ENCODE measurements at places on chromosomes 4 and X.

GRCh38 chr4:147090486-147090885 lies 144.8 kb upstream of the TTC29 start:
- DNase-seq = no peak

DNA sequence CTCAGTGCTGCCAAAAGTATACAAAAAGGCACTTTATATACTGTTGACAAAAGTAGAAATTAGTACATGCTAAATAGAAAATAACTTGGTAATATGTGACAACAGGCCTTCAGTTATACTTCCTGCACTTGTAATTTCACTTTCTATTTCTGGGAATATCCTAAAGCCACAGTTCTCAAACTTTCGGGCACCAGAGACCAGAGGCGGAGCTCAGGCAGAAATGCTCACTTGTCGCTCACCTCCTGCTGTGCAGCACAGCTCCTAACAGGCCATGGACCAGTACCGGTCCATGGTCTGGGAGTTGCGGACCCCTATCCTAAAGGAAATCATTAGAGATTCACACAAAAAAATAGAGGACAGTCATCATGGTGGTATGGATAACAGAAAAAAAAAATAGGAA lies 25.7 kb downstream of the ACSL4 start:
- no peak for DNase-seq

- DNase-seq = no peak
Observed at GRCh38 chrX:104564921-104565703, 887 bp upstream of the IL1RAPL2 start.

GRCh38 chrX:17669891-17670290 lies 67.4 kb upstream of the SCML1 start:
- no peak for DNase-seq

- no peak for DNase-seq
Observed at GRCh38 chr4:88816360-88816759, 118.7 kb upstream of the NAP1L5 start.

DNA sequence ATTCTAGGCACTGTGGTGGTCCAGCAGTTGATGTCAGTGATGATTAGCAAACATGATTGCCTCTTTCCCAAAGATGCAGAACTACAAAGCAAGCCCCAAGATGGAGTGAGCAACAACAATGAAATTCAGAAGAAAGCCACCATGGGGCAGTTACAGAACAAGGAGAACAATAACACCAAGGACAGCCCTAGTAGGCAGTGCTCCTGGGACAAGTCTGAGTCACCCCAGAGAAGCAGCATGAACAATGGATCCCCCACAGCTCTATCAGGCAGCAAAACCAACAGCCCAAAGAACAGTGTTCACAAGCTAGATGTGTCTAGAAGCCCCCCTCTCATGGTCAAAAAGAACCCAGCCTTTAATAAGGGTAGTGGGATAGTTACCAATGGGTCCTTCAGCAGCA lies 365.3 kb downstream of the MAPK10 start:
- no peak for DNase-seq

DNA sequence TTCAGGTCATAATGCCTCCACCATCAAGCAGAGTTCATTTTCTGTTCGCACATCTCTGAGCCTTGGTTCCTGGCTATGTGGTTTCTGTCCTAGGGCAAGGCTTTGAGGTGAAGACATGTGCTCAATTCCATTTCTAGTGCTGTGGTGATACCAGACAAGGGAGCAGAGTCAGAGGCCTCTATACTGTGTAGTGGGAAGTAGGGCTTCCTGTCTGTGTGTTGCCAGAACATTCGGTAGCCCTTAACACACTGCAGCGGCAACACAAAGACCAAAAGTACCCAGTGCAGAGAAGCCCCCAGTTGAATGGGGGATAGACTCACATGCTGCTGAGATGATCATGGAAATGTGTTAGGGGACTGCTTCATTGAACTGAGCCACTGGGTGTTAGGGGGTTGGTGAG lies 56.4 kb downstream of the STARD8 start:
- no peak for DNase-seq

DNA sequence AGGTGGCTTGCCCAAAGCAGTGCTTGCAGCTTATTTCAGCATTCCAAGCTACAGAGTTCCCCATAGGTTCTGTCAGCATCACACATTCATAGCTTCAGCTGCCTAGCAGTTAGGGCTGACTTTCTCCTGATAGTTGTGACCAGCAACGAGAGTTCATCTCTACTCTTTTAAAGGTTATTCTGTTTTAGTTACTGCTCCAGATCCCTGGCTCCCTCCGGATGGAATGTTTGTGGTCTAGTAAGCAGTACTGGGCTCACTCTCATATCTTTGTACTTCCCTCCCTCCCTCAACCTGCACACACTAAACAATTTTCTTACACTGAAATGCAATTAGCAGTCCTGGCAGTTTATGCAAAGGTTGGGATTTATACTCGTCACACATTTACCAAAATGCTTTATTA lies 43.9 kb downstream of the PTTG2 start:
- DNase-seq = no peak

- peak; percentile 6 for DNase-seq
Observed at GRCh38 chr4:85084371-85085094, 118.0 kb upstream of the WDFY3 start.

DNA sequence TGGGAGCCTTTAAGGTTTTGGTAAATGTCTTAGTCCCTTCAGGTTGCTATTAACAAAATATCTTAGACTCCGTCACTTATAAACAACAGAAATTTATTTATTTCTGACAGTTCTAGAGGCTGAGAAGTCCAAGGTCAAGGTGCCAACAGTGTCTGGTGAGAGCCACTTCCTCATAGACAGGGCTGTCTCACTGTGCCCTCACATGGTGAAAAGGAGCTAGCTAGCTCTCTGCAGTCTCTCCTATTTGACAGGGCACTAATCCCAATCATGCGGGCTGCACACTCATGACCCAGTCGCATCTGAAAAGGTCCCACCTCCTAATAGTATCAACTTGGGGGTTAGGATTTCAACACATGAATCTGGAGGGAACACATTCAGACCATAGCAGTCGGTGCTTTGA lies 63.4 kb upstream of the KLF3 start:
- DNase-seq = no peak

- DNase-seq = no peak
Observed at GRCh38 chr4:29536745-29537144, 1183.4 kb upstream of the PCDH7 start.

DNA sequence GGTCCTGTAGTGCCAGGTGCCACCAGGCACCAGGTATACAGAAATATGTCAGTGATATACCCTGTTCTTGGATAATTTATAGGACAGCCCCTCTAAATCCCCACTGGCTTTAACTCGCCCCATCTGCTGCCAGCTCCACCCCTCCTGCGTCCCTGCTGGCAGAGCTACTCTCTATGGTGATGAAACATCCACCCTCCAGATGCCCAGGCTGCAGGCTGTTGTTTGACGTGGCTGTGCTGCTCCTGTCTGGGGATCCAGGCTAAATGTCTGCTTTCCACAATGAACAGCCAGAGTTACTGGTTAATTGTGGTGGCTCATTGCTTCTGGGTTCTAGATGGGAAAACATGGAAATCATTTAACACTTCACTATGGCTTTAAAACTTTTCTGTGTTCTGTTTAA lies 12.9 kb downstream of the NHSL2 start:
- no peak for DNase-seq

DNA sequence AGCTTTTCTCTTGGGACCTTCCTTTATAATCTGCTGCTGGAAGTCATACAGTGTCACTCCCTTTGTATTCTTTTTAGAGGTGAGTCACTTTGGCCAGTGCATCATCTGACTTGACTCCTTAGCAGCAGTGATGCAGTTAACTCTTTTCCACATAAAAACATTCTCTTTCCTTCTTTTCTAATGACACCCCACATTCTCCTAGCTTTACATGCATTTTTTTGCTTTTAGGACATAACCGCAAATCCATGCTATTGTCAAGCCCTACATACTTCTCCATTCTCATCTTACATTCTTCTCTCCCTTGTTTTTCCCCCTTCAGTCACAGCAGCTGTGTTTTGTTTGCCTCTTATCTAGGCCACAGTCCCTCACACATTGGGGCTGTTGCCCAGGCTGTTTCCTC lies 55.1 kb downstream of the ZNF330 start:
- no peak for DNase-seq

GRCh38 chr4:101871962-101872676 lies 81.6 kb downstream of the BANK1 start:
- no peak for DNase-seq

DNA sequence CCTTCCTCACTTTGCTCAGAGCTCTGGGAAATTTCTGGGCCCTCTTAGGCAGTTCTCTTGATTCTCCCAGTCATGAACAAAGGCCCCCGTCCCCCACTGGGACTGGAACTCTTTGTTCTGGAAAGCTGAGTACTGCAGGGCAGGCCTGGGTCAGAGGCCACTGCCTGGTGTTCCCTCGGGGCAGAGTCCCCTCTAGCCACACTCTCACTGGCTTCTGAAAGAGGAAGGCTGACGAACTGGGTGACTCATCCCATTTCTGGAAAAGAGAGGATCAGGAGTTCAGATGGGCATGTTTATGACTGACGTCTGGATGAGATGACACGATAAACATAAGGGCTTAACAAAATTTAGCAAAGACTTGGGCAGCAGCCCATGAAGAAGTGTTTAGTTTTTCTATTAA lies 47.7 kb downstream of the DDX3X start:
- DNase-seq = no peak

DNA sequence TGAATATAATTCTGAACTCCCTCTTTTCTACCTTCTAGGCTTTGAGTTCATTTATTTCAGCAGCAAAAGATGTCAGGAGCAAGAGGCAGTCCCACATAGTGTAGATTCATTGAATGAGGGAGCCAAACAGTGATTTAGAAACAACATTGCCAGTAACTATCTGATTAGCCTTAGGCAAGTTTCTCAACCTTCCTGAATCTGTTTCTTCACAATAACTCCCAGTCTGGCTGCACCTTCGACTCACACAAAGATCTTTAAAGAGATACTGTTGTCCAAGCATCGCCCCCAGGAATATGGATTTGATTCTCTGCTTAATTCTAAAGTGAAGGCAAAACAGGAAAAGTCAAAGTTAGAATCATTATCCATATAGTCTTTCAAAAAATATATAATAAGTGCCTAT lies 1026.2 kb downstream of the DMD start:
- no peak for DNase-seq

DNA sequence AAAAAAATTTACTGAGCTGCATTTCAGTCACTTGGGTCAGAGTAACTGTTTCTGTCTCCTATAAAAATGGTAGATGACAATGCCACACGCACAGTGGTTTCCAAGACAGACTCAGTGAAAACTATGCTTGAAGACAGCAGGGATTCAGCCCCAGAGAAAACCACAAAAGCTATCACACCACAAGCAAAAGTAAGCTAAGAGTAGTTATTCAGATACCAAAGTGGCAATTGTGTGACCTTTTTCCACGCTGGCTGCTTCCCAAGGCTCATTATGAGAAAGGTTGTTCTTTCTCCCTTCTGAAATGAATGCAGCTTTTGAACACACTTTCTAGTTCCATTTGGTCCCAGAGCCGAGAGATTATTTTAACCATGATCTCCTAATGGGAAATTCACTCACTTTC lies 46.4 kb upstream of the GPM6B start:
- no peak for DNase-seq

DNA sequence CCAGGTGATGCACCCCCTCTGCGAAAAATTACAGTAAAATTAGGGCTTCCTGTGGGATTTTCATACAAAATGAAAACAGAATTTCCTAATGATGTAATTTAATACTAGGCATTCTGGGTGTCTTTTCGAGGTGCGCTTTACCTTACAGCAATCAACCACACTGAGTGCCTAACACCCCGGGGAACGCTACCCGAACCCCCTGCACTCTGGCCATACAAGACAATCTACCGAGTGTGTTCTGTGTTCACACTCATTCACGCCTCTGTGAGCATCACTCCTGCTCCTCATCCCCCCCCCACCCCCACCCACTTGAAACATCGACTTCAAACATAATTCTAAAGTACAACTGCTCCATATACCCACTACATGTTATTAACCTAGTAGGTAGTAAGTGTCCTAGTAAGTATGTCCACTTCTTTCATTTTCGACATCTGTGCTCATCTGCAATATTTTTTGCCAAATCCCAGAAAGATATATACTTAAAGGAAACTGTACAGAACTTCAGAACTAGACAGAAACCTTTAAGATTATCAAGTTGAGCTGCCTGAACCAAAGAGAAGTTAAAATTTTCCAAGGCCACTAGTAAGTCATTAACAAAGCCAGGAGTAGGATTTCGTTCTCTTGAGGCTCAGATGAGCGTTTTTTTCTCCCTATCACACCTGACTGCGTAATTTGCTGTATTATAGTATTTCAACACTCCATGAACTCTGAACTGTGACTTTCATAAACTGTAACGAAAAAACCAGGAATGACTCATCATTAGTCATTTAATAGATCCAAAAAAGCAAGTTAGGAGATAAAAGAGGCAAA lies 80.0 kb downstream of the FAT1 start:
- DNase-seq = no peak

- DNase-seq = no peak
Observed at GRCh38 chr4:52477191-52477780, 181.8 kb downstream of the USP46 start.

DNA sequence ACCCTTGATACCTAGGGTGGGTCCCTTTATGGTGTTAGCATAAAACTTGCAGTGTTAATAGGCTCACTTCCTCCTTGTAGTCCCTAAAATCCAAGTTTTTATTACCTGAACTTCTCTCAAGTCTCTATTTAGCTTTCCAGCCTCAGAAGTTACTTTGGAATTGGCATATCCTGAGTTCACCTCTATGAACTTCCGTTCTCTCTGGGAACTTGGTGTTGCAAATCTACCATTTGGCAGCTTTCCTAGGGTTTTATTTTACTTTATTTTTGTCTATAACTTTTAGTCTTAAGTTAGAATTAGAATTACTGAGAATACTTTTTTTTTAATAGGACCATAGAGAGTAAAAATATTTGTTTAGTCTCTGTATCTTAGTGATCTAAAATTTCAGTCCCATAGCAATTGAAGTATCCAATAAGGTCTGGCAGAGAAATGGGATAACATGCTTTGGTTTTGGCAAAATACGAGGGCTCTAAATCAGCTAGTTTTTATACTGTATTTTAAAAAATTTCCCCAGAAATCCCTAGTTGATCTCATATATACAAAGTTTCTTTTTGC lies 30.3 kb upstream of the NAF1 start:
- no peak for DNase-seq

- no peak for DNase-seq
Observed at GRCh38 chrX:102892103-102892502, 45.0 kb upstream of the RAB40AL start.

GRCh38 chr4:22237155-22237751 lies 278.6 kb downstream of the ADGRA3 start:
- no peak for DNase-seq

DNA sequence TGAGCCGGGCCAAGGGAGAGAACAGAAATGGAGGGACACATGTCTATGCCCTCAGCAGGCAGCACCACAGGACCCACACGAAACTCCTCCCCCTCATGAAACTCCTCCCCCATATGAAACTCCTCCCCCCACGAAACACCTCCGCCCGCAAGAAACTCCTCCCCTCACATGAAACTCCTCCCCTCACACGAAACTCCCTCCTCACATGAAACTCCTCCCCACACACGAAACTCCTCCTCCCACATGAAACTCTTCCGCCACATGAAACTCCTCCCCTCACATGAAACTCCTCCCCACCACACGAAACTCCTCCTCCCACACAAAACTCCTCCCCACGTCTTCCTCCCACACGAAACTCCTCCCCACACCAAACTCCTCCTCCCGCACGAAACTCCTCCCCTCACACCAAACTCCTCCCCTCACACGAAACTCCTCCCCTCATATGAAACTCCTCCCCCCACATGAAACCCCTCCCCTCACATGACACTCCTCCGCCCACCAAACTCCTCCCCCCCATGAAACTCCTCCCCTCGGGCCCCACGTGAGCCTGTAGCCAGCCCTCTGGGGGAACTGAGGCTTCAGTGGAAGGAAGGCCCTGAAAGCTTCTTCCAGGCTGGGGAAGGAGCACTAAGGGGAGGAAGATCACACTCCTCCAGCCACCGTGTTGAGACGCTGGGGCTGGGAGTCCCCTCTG lies 15.2 kb downstream of the ADRA2C start:
- DNase-seq = no peak

Data from germinal center (tissue), 1 donor.